Stimulated activated CD8-positive, alpha-beta memory T cell treated with anti-CD3 and anti-CD28 coated beads, Interleukin-7, amount 100 ng/mL, for 1 hour (primary cell): ENCODE measurements at places on chromosomes 12 and 14.

- DNase-seq = no peak
These were observed 8.1 kb downstream of the CORO1C start for GRCh38 chr12:108722992-108723766.

DNA sequence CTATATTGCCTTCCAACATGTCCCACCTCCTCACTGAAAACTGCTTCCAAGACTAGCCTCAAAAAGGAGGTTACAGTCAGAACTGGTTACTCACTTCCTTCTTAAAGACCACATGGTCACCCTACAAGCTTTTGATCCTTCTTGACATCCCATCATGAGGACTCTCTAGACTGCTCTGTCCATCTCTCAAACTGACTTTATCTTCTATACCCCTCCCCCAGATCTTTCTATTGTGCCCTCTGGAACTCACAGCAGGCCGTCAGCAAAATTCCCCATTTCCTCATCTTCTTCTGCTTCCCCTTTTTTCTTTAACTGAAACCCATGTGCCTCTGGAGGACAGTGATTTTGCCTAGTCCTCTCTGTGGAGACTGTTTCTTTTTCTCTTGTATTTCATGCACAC, 18.1 kb upstream of the IGF1 start:
- DNase-seq = no peak

DNA sequence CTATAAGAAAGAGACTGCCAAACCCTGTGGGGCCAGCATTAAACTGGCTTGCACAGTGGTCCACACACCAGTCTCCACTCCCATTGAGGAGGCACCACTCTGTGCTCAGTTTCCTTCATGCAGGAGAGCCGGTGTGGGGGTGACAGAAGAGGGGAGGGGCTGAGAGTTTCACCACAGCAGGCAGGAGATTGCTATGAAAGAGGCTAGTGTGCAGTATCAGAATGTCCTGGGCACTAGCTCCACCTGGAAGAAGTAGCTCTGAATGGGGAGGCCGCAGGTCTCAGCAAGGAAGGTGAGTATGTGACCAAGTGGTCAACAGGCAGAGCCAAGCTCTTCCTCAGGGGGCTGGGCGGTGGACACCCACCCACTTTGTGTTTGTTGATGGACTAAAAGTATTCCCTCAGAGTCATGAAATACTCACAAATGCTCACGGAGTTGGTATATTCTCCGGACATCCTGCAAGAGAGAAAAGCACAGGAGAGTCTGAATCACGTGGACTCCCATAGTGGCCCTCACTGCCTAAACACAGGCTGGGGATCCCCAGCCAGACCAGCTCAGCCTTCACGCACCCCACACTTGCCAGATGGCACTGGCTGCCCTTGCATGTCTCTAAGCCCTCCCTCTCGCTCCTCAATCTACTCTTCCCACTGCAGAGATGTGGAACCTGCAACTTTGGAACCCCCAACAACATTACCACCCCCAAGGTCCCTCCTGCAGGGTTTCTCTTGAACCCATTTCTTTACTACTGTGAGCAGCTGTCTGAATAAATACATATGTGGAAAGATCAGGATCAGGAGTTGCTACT, 7.8 kb upstream of the KRT72 start:
- DNase-seq = no peak

DNA sequence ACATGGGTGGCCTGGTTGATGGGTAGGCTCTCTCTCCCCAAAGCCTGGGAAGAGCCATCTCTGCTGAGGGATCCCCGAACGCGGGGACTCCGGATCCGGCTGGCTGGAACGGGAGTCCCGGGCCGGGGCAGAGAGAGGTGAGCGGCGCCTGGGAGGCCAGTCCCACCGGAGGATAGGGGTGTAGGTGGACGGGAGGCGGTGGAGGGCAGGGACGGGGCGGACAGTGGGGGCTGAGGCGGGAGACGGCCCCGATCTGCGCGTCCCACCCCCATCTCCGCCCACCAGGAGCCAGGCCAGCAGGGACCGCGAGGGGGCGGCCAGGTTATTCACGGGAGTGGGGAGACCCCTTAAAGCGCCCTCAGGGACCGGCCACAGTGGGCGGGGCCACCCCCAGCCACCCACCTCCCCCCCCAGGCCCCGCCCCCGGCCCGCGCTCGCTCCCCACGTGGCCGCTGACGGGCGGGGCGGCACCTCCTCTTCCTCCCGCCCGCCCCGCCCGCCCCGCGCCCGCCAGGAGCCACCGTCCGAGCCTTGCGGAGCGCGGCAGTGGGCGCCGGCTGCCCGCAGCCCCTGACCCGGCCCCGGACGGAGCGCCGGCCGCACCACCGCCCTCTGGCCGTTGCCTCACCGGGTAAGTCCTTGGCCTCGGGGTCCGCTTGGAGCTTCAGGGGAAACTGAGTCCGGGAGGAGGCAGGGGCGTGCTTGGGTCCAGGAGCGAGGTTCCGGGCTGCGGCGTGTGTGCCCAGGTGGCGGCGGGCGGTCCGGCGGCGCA, at the start of gene INF2:
Gene INF2, plus strand, starts transcription at position 510 of the 772 bp plus-strand sequence. CDS start 11,748 bp downstream, outside the sequence.
- no peak for DNase-seq

GRCh38 chr12:22372277-22372837, 37.9 kb upstream of the ST8SIA1 start:
- DNase-seq = no peak

DNA sequence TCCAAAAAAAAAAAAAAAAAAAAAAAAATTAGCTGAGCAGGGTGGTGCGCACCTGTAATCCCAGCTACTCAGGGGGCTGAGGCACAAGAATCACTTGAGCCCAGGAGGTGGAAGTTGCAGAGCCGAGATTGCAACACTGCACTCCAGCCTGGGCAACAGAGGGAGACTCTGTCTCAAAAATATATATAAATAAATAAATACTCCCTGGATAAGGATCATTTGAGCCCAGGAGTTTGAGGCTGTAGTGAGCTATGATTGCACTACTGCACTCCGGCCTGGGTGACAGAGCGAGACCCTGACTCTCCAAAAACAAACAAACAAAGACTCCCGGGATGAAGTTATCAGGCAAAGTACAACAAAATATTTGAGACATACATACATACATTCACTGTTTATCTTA, 3.3 kb upstream of the NAA25 start:
- no peak for DNase-seq

DNA sequence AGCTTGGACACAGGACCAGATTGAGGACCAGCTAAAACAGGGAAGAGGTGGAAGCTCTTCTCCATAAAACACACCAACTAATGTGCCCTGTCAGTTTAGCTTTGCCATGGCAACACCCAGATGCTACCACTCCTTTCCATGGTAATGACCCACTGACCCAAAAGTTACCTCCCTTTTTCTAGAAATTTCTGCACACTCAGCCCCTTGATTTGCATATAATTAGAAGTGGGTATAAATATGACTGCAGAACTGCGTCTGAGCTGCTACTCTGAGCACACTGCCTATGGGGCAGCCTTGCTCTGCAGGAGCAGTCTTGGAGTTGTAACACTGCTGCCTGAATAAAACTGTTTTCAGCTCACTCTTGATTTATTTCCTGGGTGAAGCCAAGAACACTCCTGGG, 3.2 kb upstream of the TDG start:
- DNase-seq = no peak

DNA sequence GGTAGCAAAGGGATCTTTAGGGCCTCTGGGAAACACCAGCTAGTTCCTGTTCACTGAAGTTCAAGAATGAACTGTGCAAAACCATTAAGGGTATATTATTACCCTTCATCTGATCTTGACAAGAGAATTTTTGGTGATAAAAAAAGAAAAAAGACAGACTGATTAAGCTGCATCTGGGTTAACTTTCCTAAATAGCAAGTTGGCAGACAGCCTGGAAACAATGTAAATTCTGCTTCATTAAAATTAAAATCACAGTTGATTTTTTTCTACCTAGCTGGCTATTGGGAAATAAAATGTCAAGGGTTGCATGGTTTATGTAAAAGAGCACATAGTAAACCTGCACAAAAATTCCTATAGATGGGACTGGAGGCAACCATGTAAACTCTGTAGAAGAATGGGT, 126.6 kb upstream of the PRKD1 start:
- no peak for DNase-seq

GRCh38 chr14:99136401-99136800, 135.6 kb downstream of the BCL11B start:
- no peak for DNase-seq

DNA sequence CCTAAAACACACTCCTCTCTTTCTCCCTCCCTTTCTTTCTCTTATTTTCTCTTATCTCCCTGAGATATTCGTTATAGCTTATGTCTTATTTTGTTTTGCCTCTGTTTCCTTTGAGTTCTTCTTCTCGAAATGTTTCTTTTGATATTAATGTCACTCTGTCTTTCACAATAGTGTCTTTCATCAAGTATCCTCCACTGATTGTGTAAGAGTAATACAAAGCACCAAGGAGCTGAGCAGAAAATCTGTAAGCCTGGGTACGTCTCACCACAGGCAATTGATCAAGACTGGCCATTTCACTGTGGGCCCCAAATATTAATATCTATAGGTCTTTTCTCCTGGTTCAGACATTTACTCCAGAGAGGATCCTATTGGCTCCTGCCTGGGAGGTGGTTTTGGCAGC, 4.8 kb upstream of the LYZ start:
- DNase-seq = no peak
